ENCODE measurements at places on chromosomes 13 and 19.
A peak's percentile ranks its signal among the peaks of the same experiment; 100 is the strongest.

GRCh38 chr19:44643605-44644401, at the start of gene PVR:
Gene PVR, plus strand, starts transcription at chr19:44643910. Its CDS starts 187 bp downstream, at chr19:44644097.
- peak; percentile 61 for DNase-seq

- no peak for DNase-seq
Measured at GRCh38 chr13:78712831-78713230, 53.9 kb upstream of the OBI1 start.

DNA sequence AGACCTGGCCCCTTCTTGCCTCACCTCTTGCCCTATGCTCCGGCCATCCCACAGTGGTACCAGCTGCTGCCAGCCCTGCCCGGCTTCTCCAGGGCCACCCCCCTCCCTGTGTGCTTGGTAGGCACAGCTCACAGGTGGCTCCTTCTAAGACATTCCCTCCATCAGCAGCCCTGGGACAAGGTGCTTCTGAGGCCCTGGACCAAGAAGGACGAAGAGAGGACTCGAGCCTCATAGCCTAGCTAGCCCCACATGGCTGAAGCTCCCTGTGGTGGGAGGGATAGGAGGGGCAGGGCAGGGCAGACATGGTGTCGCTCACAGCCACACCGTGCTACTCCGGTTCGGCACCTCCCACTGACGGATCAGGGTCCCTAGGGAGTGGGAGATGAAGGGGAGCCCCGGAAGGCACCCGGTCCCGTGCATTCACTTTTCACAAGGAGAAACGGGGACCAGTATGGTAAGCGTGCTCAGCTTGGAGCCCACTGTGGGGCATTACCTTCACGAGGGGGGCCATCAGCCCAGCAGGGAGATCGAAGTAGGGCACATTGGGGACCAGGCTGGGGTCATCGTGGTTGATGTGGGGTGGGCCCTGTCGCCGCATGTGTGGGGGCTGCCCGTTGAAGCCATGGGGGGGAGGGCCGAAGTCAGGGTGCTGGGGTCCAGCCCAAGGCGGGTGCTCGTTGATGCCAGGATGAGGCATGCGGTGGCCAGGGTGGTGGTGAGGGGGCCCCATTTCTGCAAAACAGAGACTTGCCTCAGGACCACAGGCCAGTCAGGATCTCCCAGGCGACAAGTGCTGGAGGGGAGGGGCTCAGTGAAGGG, 19.5 kb downstream of the CHERP start:
- no peak for DNase-seq

- DNase-seq = no peak
Measured at GRCh38 chr13:93774506-93774905, 547.9 kb downstream of the GPC6 start.

- no peak for DNase-seq
Measured at GRCh38 chr13:75147946-75148345, 334.0 kb downstream of the TBC1D4 start.

GRCh38 chr13:27918041-27918917, 1.5 kb upstream of the PDX1 start:
- DNase-seq = no peak
